ENCODE measurements at places on chromosomes 11 and 22.

DNA sequence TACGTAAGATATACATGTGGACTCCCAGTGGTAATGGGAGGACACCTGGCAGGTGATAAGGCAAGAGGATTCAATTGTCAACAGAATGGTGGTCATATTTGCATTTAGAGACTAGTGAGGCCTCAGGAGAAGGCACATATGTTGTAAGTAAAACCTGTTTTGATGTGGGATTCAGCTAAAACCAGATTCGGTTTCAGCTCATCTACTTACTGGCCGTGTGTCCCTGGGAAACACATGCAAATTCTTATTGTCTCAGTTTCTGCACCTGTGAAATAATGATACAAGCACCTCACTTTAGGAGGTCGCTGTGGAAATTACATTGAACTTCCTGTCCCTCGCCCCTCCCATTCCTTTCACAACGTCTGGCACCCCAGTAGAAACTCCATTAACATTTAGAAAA is 78.9 kb upstream of the FIBIN start:
- DNase-seq, result no peak

DNA sequence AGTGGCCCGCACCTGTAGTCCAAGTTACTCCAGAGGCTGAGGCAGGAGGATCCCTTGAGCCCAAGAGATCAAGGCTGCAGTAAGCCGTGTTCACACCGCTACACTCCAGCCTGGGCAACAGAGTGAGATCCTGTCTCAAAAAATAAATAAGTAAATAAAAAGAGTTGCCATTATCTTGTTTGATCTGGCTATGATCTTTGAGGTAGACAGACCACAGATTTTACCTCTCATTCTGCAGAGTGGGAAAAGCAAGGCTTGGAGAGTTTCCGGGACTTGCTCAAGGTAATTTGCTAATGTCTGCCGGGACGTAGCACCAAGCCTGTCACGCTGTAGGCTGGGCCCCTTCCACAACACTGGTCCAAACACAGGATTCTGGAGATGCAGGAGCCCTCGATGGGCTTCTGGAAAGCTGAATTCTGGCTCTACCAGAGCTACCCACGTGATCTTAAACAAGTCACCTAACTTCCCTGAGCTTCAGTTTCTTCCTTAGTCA is 6.8 kb downstream of the GRAP2 start:
- DNase-seq, result peak; percentile 18

DNA sequence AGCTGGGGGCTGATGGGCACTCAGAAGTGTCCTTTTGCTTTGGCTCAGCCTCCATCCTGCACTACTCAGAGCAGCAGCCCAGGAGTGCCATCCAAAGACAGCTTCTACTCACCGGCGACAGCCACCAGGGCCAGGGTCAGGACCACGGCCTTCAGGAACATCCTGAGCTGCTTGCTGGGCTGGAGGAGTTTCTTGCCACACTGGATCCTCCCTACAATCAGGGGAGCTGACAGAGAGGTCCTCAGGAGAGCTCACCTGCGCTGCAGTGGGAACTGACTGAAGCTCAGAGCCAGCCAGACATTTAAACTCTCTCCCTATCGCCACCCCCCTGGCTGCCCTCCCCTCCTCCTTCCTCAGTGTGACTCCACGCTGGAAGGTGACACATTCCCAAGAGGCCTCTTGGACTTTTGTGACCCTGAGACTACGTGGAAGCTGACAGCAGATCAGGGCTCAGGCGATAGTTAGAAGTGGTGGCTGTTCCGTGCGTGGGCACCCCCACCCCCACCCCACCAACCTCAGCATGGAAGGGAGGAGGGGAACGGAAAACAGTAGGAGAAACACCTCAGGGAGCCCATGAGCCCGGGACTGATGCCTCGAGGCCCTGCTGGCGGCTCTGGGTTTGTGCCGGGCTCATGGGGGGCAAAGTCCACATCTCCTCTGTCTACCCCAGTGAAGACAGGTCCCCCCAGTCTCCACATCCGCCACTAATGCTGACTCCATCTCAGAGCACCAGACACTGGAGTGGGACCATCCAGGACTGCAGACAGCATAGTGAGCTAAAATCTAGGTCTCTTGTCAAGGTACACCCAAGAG is at the start of gene APOA4:
TSS of gene APOA4 (minus strand) at position 274 of the 813 bp plus-strand sequence. CDS start at position 161, 113 bp downstream.
- DNase-seq, result no peak

- no peak for DNase-seq
Measured at GRCh38 chr11:27972522-27973170, 135.3 kb downstream of the KIF18A start.

DNA sequence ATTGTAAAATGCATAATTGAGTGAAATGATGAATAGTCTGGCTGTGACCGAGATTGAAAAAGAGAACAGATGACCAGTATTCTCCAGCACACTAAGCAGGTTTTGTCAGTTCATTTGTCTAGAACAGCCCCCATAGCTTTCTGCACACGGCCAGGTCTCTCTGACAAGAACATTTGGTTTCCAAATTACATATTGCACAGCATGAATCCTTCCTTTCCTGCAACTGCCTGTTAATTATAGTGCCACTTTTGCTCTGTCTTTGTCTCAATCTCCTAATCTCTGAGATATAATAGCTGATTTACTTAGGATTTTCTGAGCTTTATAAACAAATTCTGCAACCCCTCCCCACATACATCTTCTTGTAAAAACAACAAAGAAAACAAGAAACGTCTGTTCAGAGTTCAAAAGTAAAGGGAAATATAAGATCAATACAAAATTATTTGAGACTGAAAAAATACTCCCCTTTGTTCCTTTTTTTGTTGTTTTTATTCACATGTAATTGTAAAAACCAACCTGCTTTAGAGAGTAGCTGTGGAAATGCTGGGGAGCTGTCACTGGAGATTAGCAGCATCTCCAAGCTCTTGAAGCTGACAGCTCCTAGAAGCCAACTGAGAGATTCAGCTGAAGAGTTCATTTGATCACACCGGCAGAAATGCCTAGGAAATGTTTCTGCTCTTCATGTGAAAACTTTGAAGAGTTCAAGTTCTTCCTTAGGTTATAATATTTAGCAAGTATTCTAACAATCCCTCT is 998.1 kb downstream of the DLG2 start:
- DNase-seq, result no peak

- DNase-seq, result no peak
Measured at GRCh38 chr11:102251423-102251822, 65.9 kb upstream of the BIRC3 start.

- no peak for DNase-seq
Measured at GRCh38 chr22:47064416-47064815, 302.0 kb downstream of the TBC1D22A start.

DNA sequence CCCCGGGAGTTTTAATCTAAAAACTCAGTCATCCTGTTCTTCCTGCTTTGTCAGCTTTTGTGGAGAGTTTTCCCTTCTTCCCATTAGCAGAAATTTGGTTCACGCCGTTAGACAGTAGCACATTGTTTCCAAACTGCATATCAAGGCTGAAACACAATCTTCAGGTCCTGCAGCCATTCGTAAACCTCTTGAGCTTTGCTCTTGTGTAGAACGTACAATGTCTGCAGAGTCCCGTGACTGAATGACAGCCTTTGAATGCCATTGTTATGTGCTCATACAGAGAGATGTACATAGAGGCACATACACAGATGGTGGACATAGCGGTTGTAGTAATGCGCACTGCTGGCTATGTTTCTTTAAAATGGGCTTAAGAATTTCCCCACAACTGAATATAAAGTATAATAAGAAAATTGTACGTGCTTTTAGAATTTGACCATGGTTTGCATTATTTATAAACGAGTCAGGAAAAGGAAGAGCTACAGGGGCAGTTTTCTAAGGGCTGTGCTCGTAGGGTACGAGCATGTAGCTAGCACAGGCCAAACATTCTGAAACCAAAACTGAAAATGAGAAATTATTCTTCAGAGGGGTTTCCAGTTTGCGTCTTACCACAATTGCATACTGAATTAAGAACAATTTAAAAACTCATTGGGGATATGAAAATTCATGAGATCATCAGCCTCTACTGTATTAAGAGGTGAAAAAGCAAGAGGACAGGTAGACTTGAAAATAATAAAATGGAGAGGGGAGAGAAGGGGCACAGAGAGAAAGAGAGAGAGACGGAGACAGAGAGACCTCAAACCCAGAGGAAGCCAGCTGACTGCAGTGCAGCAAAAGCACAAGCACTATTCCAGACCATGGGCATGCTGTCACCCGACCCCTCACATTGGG is 310.1 kb downstream of the CADM1 start:
- DNase-seq, result no peak

DNA sequence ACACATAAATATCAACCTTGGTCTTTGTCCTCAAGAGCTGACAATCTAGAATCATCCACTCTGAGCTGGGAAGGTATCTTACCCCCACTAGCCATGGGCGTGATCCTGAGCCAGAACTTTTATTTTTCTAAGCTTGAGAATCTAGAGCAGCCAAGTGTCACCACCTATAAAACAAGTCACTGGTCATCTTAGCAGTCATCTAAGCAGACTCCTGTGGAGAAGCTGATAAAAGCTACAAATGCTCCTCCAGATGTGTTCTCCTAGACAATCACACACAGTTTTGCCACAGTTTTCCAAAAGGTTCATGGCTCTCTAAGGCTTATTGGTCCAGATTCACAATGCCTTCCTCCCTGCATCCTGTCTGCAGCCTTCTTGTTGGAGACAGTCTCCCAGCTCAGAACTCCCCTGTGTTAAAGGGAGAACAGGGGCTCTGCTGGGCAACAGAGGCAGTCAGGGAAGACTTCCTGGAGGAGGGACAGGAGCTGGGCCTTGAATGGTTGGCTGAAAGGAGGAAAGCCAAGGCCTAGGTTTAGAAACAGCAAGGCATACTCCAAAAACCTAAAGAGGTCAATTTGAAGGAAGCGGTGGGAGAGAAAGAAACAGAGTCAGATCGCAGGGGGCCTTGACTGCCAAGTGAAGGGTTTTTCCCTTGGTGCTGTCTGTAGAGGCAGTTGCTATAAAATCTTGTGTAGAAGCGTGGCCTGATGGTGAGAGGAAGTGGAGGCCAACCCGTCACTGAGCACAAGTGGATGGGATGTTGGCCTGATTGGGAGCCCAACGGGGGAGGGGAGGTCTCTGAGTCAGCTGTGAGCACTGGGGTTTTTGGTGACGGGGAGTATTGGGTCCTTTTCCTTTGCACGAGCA is 42.0 kb downstream of the ALX4 start:
- no peak for DNase-seq

DNA sequence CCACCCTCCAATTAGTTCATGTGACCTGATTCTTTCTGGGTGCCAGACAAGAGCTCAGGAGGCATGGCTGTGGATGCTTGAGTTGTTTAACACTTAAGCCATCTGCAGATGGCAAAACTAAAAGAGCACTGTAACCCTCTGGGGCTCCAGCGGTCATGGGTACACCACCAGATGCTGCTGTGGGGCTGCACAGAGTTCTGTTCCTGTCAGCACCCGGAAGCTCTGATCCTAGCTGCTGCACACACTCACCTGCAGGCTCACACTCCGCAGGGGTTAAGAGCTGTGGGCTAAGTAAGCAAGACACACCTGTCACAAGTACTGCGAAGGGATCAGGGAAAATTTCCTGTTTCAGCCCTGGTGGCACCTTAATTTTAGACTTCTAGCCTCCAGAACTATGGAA is 307.8 kb downstream of the C11orf87 start:
- DNase-seq, result no peak

DNA sequence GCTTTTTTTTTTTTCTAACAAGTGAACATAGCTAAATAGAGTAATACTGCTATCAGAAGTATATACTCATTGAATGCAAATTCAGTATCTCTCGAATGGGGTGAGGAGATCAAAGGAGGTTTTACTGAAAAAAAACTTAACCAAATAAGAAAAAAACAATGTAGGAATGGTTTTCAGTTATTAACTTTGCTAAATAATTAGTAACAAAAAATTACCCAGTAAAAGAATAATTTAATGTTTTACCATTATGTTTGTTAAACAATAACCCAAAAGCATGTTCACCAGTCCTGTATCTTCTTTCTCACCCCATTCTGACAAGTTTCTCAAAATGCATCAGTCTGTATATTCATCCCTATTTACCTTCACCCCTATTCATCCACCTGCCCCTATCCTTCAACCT is 22.6 kb upstream of the CTSC start:
- DNase-seq, result no peak

DNA sequence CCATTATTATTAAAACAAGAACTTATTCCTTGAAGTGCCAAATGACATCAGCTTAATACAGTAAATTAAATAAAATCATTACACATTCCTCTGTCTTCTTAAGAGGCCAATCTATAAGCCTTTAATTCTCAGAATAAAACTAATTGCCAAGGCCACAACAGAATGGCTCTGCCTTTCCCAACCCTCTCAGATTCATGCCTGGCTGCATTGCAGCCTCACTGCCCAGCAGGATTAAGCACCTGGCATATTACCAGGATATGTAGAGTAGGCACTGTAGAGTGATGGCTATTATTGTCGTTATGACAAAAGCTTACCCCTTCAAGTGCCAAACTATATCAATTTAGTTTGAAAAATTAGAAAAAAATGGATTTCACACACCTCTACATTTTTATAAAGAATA is 9.4 kb upstream of the CALCA start:
- no peak for DNase-seq

DNA sequence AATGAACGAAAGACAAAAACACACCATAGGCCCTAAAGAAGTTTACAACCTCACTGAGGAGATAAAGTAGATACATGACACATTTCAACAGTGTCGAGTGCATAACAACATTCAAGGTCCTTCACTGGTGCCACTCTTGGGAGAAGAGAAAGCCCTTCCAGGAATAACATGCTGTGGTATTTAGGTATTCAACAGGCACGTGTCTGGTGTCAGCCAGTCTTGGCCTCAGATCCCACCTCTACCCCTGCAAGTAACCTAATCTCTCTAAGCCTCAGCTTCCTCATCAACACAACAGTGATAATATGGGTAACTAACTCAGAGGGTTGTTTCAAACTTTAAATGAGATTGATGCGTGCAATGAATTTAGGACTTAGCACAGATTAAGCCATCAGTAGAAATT is 235.0 kb upstream of the ZC3H12C start:
- no peak for DNase-seq

DNA sequence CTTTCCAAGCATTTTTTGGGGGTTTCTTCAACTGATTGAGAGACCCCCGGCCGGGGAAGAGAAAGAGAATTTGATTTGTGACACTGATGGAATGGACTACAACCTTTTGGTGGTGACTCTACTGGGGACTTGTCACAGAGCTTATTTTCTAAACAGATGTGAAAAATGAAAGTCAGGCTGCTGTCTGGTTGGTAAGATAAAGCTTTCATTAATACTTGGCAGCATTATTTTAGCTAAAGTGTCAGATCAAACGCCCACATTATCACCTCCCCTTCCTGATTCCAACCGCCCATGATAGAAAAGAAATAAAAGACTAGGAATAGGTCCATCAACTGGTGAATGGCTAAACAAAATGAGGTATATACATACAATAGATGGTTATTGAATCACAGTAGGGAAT is 45.6 kb upstream of the EHF start:
- no peak for DNase-seq

- no peak for DNase-seq
Measured at GRCh38 chr11:63448646-63449045, 42.3 kb downstream of the PLAAT5 start.
